ENCODE measurements at places on chromosomes 7 and 10. TPM values are rescaled to one million over a fixed set of nuclear protein-coding genes. Genes with fewer than 3 reads are reported as not detected.

COL26A1 gene
- not detected for total RNA-seq

DPCD gene
- 32.0 TPM for total RNA-seq

SLC25A28 gene
- total RNA-seq: 17.5 TPM

CREB3L2 gene
- total RNA-seq: 39.6 TPM

NEBL gene
- total RNA-seq: 304 TPM

PRPS1L1 gene
- not detected for total RNA-seq

FASTK gene
- 85.9 TPM for total RNA-seq

FAM241B gene
- 2.1 TPM for total RNA-seq

LRIT1 gene
- not detected for total RNA-seq

PON1 gene
- not detected for total RNA-seq

TRPV5 gene
- not detected for total RNA-seq

RAMP3 gene
- total RNA-seq: 62.0 TPM

ZPBP gene
- not detected for total RNA-seq

GRCh38 chr7:15403751-15404150 is 158.1 kb downstream of the AGMO start:
- DNase-seq: no peak

DNA sequence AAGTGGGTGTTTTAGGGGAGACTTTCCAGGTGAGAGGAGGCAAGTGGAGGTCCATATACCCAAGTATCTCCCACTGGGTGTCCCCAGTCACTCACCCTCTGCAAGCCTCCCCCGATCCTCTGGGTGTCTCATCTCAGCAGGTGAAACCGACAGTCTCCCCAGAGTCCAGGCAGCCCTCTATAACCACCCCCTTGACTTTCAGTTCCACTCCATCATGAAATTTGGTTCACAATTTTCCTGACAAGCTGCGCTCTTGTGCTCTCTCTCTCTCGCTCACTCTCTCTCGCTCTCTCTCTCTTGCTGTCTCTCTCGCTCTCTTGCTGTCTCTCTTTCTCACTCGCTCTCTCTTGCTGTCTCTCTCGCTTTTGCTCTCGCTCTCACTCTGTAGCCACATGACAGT is 8.1 kb upstream of the RABGEF1 start:
- DNase-seq: no peak

- DNase-seq: no peak
Measured at GRCh38 chr7:79034730-79035129, 418.7 kb downstream of the MAGI2 start.

DNA sequence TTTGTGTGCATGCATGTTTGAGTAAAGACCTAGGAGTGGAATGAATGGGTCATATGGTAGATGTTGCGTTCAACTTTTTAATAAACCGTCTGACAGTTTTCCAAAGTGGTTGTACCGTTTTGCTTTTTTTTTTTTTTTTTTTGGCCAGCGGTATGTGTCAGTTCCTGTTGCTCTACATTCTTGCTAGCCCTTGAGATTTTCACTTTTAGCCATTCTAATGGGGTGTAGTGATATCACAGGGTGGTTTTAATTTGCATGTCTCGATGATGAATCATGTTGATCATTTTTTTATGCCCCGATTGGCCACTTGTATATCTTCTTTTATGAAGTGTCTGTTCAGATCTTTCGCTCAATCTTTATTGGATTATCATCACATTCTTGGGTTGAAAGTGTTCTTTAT is 320.7 kb downstream of the CAMK1D start:
- no peak for DNase-seq

DNA sequence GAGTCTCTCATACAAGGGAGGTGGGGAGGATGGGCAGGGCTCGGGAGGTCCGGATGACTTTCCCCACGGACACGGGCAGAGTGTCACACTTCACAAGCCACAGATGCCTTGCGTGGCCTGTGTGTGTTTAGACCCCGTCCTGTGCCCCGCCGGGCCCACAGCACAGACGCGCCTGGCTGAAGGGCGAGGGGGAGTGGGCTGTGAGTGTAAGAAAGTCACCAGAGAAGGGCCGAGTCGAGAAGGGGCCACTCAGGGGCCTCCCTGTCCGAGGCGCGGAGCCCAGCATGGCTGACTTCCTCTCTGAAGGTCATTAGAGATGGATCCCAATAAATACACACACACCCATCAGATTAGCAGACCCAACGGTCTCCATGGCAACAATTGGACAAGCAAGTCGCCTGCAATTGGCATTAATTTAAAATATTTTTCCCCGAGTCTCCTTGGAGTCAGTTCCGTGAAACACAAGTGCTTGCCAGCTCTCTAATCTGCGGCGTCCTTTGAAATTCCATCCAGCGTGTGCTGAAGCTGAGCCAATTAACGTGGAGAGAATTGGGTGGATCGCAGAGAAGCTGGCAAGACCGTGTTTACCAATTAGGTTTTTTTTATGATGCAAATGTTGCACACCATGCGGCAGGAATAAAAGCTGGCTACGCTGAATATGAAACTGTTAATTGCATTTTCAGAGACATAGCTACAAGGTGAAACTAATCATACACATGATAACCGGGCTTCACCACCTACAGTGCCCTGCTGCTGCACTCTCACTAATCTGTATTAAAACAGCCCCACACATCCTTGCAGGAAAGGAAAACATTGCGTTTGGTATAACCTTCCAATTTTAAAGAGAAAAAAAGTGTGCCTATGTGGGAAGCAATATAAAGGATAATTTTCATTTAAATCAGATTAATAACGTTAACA is 571.2 kb downstream of the PTPRN2 start:
- DNase-seq: peak; percentile 65

DNA sequence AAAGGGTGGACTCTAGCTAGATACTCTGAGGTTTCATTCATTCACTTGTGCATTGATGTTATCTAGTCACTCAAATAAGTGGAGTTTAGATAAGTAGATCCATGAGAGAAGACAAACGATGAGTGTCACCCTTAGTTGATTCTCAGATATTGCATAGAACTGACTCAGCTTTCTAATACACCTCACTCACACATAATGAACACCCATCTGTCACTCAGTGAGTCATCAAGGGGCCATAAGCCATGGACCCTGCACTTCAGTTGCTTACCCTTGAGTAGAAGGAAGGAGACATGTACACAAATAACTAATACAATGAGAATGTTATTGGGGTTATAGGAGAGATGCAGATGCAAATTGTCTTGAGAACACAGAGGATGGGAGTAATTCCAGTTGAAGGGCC is 163.8 kb downstream of the SORCS3 start:
- DNase-seq: no peak

GRCh38 chr10:13712476-13712836 is 125.7 kb downstream of the PRPF18 start:
- no peak for DNase-seq

GRCh38 chr10:17712717-17713471 is 39.1 kb upstream of the TMEM236 start:
- DNase-seq: no peak

- DNase-seq: no peak
Measured at GRCh38 chr7:22667562-22668239, 59.3 kb upstream of the IL6 start.

DNA sequence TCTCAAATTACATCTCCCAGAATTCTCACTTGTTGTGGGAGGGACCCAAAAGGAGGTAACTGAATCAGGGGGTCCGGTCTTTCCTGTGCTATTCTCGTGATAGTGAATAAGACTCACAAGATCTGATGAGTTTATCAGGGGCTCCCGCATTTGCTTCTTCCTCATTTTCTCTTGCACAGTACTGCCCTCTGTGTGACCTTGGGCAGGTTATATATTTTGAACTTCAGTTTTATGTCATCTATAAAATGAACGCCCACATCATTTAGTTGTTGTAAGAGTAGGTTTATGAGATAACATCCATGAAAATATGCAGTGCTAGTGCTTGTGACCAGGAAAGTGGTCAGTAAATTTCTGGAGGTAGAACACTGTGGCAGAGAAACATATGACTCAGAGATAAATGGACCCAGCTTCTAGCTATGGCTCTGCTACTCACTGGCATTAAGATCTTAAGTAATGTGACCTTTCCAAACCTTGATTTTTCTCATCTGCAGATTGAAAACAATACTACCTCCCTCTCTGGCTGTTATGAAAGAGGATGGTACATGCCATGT is 44.3 kb downstream of the SCRN1 start:
- no peak for DNase-seq

- DNase-seq: no peak
Measured at GRCh38 chr7:138510003-138510402, 49.9 kb downstream of the TRIM24 start.

DNA sequence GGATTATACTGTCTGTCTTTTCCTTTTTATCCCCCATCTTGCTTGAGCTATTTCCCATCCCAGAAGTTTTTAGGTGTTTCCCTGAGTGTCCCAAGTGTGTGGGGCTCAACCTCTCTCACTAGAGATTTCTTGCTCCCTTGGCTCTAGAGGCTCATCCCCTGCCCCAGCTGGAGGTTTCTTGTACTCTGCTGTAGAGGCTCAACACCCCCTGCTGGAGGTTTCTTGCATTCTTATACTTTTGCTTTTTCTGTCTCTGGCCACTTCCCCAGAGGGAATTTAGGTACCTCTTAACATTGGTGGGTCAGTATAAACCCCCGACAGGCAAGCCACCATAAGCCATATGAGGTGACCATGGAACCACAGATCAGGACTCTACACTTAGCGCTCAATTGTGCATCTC is 114.2 kb upstream of the FAM3C start:
- DNase-seq: no peak

GRCh38 chr7:65462148-65462716 is 88.6 kb downstream of the ZNF92 start:
- DNase-seq: no peak

DNA sequence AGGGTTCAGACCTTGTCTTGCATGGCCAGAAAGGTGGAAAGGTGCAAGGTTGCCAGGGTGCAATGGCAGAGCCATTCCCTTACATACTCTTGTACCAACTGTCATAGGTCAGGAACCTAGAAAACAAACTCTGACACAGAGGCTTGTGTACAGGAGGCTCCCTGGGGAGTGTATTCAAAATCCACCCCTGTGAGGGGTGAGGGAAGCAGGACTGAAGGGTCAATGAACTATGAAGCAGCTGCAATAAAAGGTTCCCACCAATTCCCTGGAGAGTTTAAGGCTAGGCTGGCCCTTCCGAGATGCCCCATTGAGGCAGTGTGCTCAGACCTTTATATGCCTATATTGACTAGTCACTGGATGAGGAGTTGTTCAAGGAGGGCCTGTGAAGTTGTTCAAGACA is 13.9 kb upstream of the CUZD1 start:
- DNase-seq: no peak

DNA sequence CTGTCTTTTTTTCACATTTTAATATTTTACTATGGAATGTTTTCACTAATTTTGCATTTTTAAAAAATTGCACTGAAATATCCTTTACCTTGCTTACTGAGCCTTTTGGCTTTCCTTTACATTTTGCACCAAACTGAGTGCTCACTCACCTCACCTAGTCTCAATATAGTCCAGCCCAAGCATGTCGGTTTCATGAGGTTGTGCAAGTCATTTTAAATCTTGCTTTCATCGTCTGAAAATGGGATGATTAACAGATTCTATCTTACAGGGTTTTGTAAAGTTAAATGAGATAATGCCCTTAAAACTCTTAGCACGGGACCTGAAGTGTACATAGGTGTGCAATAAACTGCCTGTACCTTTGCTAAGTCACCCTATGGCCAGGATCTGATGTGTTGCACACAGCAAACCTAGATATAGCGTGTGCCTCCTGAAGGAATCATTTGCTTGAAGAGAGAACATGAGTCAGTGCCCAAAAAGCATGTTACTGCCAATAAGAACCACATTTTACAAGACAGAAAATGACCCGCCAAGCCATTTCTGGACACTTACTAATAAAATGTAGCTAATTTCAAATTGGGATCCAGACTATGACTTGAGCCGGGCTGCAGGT is 199.8 kb downstream of the JCAD start:
- DNase-seq: no peak

- no peak for DNase-seq
Measured at GRCh38 chr7:35021445-35021844, 15.8 kb downstream of the DPY19L1 start.

GRCh38 chr10:103466734-103467133 is 8.0 kb upstream of the CALHM1 start:
- DNase-seq: no peak

DNA sequence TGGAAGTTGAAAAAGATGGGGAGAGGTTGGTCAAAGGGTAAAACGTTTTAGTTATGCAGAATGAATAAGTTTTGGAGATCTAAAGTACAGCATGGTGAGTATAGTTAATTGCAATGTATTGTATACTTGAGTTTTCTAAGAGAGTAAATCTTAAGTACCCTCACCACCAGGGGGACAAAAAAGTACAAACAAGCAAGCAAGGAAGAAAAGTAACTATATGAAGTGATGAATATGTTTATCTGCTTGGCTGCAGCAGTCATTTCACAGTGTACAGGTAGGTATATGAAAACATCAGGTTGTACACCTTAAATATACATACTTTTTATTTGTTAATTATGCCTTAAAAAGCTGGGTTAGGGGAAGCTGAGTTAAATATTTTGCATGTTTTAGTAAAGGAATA is 157.3 kb downstream of the PCLO start:
- DNase-seq: no peak

DNA sequence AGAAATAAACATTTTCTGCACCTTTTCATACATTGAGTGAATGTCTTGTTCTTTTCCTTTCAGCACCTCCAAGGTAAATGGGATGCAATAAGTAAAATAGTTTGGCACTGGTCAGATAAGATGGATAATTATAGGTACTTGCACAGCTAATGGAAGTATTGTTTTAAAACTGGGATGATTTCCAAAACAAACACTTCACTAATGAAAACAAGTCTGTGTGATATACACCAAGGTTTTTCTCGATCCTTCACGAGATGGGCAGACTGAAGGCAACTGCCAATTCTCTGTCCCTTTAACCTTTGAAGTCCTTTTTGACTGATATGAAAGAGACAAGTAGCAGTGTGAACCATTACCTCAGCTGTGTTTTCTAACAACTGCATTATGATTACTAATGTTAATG is 423.8 kb downstream of the GFRA1 start:
- DNase-seq: no peak

DNA sequence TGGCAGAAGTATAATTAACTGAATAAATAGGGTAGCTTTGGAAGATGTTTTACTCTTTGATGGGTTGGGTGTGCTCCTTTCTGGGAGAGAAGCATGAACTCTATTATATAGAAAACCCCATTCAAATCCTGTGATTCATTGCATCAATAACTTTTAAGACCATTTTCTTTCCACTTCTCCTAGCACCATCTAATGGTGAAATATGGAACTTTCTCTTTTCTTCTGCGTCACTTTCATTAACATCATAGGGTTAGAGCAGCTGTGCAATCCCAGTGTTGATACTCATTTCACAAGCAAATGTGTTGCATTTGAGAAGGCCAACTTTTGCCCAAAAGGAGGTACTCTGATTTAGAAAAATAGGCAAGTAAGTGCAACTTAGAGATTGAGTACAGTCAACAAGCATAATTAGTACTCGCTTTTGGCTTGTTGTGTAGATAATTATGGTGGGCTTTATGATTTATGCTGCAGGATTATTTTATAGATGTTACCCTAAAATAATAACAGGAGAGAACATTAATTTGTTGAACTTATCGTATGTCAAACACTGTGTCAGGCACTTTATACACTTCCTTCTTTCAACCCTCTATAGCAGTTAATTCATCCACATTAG is 92.9 kb downstream of the CPED1 start:
- DNase-seq: no peak

GRCh38 chr10:35372329-35372728 is 36.0 kb downstream of the CCNY start:
- DNase-seq: peak; percentile 76
